ENCODE measurements at places on chromosomes 7 and 10. TPM values are rescaled to one million over a fixed set of nuclear protein-coding genes. Genes with fewer than 3 reads are reported as not detected.

CYP26C1 gene
- 0.24 TPM for total RNA-seq

CLEC5A gene
- 10.8 TPM for total RNA-seq

TAS2R3 gene
- 10.6 TPM for total RNA-seq

MCM10 gene
- total RNA-seq = 1.2 TPM

GOLGA7B gene
- total RNA-seq = 0.96 TPM

SPOCK2 gene
- total RNA-seq = 0.24 TPM

SKIDA1 gene
- 10.1 TPM for total RNA-seq

HOXA3 gene
- total RNA-seq = 0.96 TPM

PDE6C gene
- total RNA-seq = 1.2 TPM

MMP21 gene
- not detected for total RNA-seq

SLC29A3 gene
- 1.2 TPM for total RNA-seq

CHST3 gene
- 30.8 TPM for total RNA-seq

GPNMB gene
- 77.5 TPM for total RNA-seq

PRSS37 gene
- 0.72 TPM for total RNA-seq
